AG09309 (cell line): ENCODE measurements at places on chromosomes 2 and 18.

DNA sequence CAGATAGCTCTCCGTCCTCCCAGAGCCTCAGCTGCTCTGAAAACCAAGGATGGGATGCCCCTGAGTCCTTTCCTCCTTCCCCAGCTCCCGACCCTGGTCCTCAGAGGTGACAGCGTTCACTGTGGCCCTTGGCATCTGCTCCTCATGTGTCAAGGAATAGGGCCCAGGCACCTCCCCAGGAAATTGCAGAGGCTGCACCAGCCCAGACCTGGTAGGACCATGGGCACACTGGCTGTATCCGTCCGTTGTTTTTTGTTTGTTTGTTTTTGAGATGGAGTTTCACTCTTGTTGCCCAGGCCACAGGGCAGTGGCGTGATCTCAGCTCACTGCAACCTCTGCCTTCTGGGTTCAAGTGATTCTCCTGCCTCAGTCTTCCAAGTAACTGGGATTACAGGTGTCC is 37.5 kb upstream of the SLC66A3 start:
- DNase-seq = no peak

DNA sequence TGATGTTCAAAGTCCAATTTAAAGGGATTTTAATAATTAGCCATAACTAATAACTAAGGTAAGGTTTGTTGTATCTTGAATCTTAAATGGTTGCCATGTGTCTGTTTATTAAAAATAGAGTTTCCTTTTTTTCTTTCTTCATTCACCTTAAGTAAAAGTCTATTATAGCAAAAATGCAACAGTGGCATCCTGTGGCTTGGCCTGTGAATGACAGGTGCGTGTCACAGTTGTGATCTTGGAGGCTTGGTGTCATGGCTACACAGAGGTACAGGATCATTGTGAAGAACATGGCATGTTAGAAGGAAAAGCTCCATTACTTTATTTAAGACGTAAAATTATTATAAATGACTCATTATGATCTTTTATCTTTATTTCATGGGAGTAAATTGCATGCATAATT is 246.1 kb downstream of the BCL2 start:
- DNase-seq = no peak

DNA sequence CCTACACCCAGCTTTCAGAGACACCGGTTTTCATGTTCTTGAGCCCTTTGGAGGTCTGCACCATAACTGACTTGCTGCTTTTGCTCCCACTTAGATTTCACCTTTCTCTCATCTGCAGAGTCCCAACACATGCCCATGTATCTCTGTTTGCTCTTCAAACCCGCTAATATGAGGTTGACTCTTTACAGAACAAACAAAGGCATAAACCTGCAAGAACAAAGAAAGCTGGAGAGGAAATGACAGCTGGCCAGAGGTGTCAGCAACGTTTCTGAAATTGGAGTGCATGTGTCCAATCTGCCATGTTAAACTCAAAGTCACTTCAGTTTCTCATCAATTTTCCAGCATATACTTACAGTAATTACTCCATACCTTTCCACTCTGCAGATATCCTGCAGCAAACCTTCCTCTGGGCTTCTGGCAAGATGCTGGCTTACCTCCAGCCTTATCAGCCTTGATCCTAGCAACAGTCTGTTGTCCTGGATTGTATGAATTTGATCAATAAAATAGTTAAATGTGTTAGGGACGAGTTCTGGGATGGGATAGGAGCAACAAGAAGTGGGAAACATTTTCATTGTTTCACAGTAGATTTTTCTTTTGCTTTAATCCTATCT is 157.4 kb downstream of the FHOD3 start:
- DNase-seq = no peak

DNA sequence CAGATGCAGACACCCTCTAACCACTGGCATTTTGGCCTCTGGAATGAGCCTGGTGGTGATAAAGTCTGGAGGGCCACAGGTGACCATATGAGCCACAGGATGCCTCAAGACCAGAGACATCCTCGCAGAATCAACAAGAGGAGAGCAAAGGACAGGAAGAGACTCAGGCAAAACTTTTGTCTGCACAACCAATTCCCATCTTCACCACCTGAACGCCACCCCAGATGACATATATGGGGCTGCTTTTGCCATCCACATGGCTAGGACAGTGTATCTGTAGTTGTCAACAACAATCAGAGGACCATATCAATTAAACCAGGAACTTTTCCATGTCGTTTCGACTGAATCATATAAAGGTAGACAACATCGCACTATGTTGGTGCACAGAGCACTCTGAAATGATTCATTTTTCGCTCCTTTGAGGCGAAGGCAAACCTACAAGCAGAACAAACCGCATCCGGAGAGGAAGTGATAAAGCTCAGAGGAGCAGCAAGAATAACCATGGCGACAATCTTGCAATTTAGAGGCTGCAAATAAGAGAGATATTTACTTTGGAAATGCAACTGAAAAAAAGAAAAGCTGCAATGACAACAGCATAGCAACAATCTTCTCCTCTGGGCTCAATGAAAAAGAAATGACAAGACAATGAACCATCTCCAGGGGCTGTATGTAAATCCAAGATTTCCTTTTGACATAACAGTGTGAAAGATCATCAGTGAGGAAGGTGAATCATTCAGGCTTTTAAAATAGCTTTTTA is 204.5 kb downstream of the ARL4C start:
- DNase-seq = no peak

DNA sequence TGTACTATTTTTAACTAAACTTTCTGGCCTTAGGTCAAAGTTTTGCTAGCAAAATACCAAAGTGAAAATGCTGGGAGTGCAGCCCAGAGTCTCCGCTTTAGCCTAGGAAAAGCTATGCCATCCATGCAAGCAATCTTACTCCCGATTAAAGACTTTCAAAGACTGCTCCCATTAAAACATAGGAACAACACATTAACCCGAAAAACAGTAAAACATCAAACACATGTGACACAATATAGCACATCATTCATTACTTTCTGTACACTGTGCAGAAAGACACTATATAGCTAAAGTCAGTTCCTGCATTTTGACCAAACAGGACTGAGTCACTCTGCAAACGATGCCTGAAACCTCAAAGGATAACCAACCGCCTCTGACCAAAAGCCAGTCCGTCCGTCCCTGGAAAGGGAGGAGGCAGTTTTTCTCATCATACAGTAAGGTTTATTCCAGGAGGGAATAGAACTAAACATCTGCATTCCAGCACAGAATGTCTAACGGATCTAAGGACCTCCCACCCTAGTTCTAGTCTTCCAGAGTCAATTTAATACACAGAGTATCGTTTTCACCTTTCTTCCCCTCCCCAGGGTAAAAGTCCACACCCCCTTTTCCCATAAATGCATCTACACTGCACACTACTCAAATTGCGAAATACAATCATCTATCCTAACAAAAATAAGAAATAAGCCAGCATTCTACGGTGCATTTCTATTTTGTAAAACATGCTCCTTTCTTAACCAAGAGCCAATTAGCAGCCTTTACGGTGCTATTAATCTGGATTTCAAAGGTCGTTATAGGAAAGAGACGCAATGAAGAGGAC is 1.7 kb downstream of the ROCK2 start:
- DNase-seq = no peak

DNA sequence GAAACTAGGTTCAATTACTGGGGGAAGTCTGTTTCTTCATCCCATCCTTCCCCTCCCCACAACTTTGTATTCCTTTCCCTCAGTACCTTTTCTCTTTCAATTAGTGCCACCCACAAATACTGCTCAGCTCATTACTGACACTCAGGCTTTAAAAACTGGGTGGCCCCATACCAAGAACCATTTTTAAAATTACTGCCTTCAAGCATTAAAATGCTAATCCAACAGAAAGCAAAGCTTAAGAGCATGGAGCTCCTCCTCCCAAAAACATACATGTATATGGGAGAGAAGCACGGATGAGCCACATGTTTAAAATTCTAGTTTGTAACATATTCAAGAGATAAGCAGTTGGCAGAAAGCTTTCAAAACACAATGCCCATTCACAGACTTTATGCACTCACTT is 44.0 kb downstream of the IRS1 start:
- DNase-seq = no peak

GRCh38 chr2:72561621-72562318 is 264.1 kb downstream of the EXOC6B start:
- peak; percentile 21 for DNase-seq

DNA sequence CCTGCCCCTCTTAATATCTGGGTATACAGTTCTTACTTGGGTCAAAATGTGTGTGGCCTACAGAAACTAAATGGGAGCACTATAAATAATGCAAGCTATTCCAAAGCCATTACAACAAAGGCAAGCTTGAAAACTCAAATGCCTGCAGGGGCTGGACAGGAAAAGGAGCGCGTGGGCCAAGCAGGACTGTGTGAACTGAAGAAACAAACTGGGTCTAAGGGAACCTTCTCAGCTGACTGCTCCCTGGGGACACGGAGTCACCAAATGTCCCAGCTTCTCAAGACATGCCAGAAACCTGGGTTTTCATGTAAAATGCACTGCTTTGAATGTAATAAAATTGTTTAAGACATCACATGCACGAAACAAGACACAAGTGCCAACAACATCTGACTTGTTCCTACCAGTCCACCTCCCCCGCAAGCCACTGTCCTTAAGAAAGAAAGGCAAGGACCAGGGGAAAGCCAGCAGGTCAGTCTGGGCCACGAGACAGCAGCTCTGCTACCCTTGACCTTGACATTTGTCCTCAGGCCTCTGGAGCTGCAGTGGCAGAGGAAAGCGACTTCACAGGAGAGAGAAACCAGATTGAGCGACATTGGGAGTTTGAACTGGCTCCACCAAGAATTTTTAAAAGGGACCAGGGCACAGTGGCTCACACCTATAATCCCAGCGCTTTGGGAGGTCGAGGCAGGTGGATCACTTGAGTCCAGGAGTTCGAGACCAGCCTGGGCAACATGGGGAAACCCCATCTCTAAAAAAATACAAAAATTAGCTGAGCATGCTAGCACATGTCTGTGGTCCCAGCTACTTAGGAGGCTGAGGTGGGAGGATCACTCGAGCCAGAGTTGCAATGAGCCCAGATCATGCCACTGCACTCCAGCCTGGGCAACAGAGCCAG is 89.7 kb upstream of the SH3BP4 start:
- no peak for DNase-seq

DNA sequence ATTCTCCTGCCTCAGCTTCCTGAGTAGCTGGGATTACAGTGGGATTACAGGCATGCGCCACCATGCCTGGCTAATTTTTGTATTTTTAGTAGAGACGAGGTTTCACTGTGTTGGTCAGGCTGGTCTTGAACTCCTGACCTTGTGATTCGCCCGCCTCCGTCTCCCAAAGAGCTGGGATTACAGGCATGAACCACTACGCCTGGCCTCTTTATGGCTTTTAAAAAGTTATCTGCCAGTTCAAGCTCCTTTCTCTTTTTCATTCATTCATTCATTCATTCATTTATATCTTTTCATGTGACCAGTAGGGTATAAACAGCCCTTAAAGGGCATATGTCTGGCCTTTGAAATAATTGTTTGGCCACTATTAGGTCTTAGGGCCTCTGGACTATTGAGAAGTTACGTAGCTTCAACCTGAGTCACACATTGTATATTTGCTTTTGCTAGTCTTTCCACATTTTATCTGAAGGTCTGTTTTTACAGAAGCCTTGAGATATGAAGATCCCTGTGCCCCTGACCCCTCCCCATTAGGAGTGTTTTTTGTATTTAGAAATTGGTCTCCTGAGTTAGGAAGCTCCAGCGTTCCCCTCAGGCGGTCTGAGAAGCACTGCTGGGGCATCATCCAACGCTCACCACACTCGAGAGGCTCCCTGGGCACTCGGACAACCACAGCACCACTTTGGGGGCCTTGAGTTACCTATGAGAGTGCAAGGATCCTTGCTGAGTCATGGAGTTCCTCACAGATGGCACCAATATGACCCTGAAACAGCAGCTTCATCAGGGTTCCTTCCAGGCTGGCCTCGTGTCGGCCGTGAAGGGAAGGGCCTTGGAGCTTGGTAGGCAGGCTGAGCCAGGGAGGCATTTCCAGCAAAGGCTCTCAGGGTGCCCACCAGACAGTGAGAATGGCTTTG is 21.8 kb downstream of the FZD5 start:
- DNase-seq = no peak

DNA sequence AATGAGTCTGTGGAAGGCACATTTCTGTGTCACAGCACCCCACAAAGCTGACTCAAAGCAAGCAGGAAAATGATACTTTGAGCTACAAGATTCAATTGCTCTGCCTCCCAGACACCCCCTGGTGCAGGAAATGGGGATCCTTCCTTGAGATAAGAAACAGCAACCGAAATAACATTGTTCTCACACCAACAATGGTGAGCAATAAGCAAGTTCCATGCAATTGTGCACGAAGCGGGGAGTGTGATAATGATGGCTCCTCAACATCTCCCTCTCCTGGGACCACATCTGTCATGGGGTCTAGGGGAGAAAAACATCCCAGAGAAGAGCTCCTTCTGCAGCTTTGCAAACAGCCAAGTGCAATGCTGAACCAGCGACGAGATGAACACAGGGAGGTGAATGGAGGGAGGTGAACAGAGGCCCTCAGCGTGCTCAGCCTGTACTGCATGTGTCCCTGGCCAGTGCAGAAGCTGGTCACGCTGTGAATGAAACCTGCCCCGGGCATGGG is 67.7 kb downstream of the PDCL3 start:
- DNase-seq = no peak

DNA sequence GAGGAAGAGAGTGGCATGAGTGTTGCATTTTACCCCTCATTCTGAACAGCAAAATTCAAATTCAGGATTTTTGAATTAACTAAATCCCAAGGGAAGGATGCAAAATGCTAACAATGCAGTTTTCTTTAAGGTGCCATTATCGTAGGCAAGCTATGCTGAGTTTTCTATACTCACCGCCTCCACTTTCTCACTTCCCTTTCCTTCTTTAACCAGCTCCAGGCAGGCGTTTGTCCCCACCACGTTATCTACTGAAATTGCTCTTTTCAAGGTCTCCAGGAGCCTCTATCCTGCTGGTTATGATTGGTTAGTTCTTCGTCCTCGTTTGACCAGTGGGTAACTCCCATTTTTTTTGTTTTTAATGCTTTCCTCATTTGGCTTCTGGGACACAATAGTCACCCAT is 1.8 kb upstream of the CPO start:
- no peak for DNase-seq

GRCh38 chr2:231617059-231617926 is 24.6 kb downstream of the TEX44 start:
- no peak for DNase-seq

- no peak for DNase-seq
These were observed 32.5 kb upstream of the ERCC3 start for GRCh38 chr2:127326289-127326945.

DNA sequence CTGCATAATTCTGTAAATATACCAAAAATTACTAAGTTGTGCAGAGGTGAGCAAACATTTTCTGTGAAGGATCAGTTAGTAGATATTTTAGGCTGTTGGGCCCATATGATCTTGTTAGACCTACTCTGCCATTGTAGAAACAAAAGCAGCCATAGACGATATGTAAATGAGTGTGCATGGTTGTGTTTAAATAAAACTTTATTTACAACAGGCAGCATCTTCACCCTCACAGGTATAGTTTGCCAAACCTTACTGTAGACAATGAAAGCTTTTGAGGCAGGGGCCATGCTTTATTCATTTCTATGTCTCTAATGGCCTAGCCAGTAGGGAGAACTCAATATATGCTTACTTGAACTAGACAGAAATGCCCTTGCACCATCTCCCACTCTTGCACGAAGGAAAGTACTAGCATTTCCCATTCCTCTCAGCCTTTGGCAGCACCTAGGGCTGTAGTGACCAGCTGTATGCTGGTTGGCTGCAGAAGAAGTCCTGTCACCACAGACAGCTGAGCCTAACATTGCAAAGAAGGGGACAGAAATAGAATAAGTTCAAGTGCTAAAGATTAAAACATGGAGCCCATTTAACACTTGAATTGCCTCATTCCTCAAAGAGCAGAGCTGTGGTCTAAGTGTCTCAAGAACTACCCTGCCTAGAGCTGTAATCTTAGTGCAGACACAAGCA is 305.1 kb upstream of the MGAT5 start:
- no peak for DNase-seq
